ENCODE measurements at places on chromosomes 12 and 14.
A peak's percentile ranks its signal among the peaks of the same experiment; 100 is the strongest.

- DNase-seq = no peak
Measured at GRCh38 chr14:42683707-42684106, 1077.0 kb downstream of the LRFN5 start.

- DNase-seq = no peak
Measured at GRCh38 chr12:46402941-46403718, 30.6 kb upstream of the SLC38A2 start.

GRCh38 chr12:1525858-1526257 is 68.5 kb downstream of the FBXL14 start:
- no peak for DNase-seq

DNA sequence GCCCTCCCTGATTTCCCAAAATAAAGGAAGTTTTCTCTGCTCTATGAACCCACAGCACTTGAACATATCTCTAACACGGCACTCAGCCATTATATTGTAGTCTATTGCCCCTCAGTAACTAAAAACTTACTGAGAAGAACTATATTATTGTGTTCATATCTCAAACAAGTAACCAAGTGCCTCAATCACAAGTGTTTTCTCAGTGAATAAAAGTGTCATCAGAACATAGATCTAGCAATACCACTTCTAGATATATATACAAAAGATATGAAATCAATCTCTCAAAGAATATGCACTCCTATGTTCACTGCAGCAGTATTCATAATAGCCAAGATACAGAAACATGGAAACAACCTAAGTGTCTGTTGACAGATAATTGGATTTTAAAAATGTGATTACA is 138.1 kb downstream of the NELL2 start:
- DNase-seq = no peak

DNA sequence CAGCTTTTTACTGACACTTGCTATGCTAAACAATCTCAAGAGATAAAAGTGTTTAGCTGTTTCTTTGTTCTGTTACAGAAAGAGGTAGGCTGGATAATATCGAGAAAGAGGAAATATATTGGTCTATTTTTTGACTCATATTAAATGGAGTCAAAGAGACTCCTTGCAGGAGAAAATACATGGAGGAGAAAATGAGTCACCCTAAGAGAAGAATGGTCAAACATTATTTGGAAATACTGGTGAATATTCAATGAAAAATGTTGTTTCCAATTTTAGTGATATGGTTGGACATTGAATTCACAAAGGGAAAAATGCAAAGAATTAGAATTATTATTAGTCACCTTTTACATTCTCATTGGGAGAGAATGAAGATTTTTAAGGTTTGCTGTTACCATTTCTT is 3.2 kb downstream of the KCNJ8 start:
- DNase-seq = no peak

DNA sequence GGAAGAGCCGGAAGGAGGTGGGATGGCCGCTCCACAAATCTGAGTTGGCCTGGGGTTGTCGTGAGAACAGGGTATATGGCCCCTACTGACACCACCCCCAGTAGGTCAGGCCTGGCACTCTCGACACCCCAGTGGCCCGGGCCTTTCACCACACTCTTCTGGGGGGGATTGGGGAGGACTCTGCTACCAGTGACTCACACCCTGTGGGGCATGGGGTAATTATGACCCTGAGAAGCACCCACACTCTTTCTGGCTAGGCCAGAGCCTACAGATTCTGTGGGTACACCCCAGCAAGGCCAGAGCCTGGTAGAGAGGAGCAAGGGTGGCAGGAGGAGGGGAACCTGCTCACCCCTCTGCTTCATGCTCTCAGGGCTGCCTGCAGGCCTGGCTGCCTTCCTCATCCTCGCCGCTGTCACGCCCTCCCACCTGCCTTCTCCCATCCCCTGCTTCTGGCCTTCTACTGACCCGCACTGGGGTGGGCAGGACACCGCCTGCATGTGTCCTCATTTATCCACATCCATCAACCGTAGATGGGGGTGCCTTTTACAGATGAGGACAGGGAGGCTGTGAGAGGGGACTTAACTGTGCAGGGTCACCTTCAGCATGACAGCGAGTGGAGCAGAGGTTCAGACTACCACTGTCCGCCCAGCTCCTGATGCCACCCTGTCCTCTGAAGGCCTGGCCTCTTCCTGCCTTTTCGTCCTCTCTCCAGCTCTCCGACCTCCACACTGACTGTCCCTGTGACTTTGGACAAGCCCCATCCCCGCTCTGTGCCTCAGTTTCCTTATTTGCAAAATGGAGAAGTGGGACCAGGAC is 18.4 kb downstream of the ASB2 start:
- DNase-seq = no peak

GRCh38 chr14:56782711-56783110 is 27.6 kb downstream of the OTX2 start:
- no peak for DNase-seq

GRCh38 chr12:59834659-59835474 is 239.0 kb downstream of the SLC16A7 start:
- peak; percentile 17 for DNase-seq

GRCh38 chr12:89038831-89039512 is 313.3 kb downstream of the DUSP6 start:
- no peak for DNase-seq

DNA sequence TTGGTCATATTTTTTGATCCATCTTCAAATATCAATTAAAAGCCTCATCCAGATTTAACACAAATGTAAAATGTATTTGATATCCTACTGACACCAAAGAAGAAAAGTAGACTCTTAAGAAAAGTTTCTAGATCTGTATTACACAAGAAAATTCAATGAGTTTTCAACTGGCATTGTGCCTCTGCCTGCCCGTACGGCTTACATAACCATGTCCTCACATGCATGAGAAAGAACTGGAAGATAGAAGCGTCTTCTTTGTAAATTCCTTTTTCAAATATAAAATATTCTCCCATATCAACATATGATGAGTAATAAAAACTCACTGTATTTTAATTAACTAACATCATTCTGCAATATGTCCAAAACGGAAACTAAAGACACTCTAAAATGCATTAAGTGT is 7.2 kb downstream of the ANKS1B start:
- no peak for DNase-seq

GRCh38 chr12:60231303-60231702 is 635.5 kb downstream of the SLC16A7 start:
- DNase-seq = no peak

GRCh38 chr14:24032727-24033418 is 18.9 kb upstream of the CARMIL3 start:
- no peak for DNase-seq

GRCh38 chr14:85817430-85817829 is 287.5 kb downstream of the FLRT2 start:
- DNase-seq = no peak

DNA sequence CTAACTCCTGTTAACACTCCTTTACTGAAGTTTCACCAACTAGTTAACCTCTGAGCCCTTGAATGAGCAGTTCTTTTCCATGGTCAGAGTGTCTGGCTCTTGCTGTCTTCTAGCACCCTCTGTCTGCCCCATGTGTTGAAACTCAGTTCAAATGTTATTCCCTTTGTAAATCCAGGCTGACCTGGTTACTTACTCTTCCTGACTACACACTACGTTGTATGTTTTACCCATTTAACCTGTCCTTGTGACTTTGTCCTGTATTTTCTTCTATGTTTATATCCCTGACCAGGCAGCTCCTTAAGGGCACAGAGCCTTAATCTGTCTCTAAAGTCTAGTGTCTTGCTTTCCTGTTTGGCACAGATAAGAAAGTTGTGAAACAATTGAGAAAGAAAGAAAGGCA is 389.0 kb upstream of the RPL10L start:
- DNase-seq = no peak

DNA sequence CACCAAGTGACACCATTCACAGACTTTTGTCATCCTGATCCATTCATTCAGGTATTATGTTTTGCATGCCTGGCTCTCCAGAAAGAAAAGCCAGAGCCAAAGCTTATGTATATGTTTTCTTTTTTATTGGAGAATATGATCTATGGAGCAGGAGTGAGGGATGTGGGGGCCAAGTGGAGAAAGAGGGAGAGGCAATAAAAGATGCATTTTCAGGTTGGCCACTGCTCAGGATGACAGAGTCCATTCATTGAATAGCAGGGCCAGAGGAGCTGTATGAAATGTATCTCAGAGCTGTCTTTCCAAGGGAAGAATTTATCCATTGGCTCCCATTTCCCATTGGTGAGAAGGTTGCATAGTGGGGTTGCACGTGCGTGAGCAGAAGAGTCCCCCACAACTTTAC is 416.1 kb downstream of the ATP23 start:
- no peak for DNase-seq

DNA sequence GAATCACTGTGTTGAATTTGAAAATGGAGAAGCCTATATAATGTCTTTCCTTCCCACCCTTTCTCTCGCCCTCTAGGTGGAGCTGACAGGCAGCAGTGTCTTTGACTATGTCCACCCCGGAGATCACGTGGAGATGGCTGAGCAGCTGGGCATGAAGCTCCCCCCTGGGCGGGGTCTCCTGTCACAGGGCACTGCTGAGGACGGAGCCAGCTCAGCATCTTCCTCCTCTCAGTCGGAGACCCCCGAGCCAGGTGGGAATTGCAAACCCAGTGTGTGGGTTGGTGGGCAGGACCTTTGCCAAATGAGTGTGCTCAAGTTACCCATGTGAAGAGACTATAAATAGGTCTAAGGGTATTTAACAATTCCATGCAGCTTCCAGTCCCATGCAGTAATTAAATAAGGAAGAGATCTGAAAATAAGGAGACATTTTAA is 274.7 kb downstream of the EGLN3 start:
- peak; percentile 9 for DNase-seq

DNA sequence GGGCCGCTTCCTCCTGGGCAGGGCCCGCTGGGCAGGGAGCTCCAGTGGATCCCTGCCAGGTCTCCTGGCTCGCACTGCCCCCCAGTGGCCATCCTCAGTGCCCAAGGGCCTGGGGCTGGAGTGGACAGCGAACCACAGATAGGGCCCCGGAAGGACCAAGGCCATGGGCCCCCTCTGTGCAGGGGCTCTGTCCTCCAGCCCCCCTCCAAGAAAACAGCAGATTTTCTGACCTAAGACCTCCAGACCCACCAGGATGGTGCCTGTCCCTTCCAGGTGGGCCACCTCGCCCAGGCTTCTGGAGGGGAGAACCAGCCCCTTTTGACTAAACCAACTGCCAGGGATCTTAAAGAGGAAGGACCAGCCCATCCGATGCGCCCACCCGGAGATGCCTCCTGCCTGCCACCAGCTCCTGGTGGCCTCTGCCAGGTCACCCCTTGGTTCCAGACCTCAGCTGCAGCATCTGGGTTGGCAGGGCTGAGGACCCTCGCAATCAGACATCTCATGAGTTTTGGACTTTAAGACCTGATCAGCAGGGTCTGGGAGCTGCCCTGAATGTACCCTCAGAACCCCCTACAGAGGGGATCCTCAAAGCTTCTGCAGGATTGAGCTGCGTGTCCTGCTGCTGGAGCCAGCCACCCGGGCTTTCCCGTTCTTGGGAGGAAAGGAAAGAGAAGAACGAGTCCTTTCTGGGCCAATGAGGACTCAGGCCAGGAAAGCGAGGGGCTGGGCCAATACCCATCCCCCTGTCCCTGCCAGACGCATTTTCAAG is 325.8 kb upstream of the DIO3 start:
- peak; percentile 43 for DNase-seq

DNA sequence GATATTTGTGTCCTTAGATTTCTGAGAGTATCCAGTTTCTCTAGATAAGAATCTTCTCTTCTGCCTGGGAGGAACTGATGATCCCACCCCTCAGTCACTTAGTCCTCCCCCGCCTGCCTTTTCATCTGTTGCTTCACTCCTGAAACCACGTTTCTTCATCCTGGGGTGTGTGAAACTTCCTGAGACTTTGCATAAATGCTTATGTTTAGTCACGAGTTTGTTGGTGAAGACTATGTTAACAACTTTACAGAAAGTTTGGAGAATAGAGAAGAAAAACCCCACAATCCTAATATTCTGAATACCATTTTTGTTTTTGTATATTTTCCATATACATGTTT is 33.2 kb downstream of the MARK3 start:
- no peak for DNase-seq

DNA sequence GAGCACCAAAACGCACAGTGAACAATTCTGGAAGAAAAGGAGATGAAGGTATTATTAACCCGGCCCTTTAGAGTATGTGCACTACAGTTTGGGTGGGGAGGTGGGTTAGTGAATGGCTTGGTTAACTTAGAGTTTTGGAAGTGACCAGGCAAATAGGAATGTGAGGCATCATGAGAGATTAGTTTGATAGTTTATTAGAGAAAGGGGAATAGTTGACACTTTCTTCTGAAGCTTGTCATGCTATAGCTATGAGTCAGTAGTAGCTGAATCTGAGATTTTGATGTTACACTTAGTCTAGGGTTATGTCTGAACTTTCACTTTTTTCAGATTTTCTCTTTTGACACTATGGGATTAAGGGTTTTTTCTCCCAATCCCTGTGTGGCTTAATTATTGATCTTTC is 567.2 kb downstream of the SNAPC1 start:
- DNase-seq = no peak

DNA sequence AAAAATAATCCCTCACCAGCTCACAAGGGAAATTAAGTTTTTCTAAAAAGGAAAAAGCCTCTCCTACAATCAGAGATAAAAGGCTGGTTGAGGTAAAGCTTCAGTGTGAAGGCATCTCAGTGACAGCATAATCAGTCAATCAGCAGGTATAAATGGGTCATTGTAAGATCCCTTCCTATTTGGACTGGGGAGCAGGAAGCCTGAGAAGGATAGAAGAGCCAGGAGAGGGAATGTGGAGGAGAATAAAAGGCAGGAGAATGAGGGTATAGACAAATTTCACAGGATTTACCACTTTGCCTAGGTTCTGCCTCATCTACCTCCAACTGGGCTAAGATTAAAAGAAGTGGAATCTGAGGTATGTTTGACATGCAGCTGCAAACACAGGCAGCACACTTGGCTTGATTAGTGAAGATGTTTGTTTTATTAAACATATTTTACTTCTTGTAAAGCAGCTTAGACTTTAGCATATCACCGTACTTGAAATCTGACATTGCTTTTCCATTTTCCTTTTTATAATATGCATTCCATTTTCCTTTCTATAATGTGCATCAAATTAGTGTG is 479.1 kb upstream of the USP15 start:
- no peak for DNase-seq

- no peak for DNase-seq
Measured at GRCh38 chr14:75010472-75011093, 7.9 kb downstream of the EIF2B2 start.
